Activated CD8-positive, alpha-beta T cell treated with anti-CD3 and anti-CD28 coated beads, Interleukin-2, amount 10 ng/mL, durations not matched to agents 7 days and 5 days (primary cell): ENCODE measurements at places on chromosomes 2 and 18. TPM values are rescaled to one million over a fixed set of nuclear protein-coding genes. Genes with fewer than 3 reads are reported as not detected.

DNA sequence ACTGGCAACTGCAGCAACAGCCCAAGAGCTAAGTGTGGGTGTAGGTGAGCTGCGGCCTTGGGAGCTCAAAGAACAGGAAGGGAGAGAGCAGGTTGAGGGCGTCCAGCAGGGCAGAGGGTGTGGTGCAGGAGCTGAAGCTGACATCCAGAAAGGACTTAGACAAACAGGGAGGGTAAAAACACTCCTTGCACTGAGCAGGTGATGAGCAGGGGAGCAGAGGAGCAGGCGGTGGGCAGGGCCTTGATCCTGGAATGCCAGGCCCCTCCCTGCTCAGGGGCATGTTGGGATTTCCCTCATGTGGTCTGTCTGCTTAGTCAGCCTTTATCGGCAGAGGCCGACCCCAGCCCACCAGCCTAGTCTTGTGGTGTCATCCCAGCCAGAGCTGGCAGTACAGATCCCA, 63.6 kb downstream of the VSNL1 start:
- H3K27ac ChIP-seq: no peak overlapping the region
- no peaks in the 10 kb centered on the region for H3K4me1 ChIP-seq
- DNase-seq: no peak
- H3K36me3 ChIP-seq: no peaks in the 10 kb centered on the region
- no peaks in the 10 kb centered on the region for H3K27me3 ChIP-seq

DNA sequence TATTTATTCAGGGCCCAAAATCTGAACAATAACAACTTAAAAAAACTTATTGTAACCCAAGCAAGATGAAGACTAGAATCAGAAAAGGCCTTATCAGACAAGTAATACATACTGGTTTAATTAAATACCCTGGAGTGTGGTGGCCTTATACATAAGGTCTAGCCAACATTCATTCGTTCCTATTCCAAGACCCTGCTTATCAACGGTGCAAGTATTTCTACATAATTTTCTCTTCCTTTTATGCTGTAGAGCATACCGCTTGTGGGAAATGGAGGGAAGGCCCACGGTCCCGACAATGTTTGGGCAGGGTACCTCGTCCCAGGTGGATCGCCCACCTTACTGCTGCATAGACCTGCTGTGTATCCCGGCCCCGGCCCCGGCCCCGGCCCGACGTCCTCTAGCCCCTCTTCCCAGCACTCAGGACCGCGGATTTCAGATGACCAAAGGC, 708 bp downstream of the ZNF24 start:
- DNase-seq: no peak
- H3K36me3 ChIP-seq: peaks cover 38% of the 10 kb centered on the region
- peak overlapping the region; percentile 85 for H3K4me3 ChIP-seq
- H3K27me3 ChIP-seq: no peaks in the 10 kb centered on the region

DNA sequence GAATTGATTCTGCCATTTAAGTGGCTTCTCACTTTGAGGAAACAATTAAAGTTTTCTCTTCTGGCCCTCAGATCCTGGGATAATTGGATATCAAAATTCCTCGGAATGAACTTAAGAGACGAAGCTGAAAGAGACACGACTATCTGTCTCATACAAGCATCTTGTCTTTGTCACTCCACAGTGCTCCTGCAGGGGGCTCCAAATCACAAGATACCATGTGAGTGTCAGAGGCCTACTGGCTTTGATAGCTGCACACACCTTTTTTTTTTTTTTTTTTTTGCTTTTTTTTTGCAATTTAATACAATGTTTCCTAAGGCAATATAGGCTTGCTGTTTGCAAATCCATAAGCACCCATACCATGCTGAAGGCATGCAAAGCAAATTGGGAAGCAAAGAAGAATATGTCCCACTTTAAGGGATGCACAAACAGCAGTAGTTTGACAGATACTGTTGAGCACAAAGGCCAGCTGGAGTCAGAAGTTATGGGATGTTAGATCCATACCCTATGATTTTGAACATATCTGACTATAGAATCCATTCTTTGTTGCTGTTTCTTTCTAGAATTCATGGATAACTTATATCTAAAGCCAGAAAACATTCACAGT, 109.0 kb upstream of the CBLN2 start:
- H3K36me3 ChIP-seq: no peaks in the 10 kb centered on the region
- H3K27ac ChIP-seq: no peak overlapping the region
- peak; percentile 47 for DNase-seq
- H3K27me3 ChIP-seq: no peaks in the 10 kb centered on the region
- H3K4me1 ChIP-seq: no peaks in the 10 kb centered on the region
- H3K4me3 ChIP-seq: no peak overlapping the region

DNA sequence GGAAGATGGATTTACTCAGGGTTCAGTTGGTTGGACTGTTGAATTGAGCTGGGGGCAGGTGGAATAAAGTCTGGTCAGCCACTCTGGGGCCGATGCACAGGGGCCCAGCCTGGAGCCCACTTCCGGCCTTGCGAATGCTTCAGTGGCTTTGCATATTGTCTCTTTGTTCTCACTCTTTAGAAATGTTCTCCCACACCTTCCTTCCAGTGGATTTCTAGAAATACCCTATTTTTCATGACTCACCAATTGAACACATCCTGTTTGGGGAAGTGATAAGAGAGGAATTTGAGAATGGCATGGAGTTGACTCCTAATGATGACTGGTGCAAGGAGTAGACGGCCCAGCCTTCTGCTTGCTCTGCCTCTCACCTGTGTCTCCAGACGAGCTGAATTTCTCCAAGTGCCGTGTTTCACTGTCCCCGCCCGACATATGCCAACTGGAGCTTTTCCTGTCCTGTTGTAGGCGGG, 28.1 kb downstream of the ASAP2 start:
- no peak for DNase-seq
- no peak overlapping the region for H3K4me3 ChIP-seq
- peaks cover 18% of the 10 kb centered on the region for H3K27me3 ChIP-seq
- no peaks in the 10 kb centered on the region for H3K36me3 ChIP-seq

- H3K27me3 ChIP-seq: peaks cover 2% of the 10 kb centered on the region
- H3K4me3 ChIP-seq: no peak overlapping the region
- no peaks in the 10 kb centered on the region for H3K4me1 ChIP-seq
- no peaks in the 10 kb centered on the region for H3K36me3 ChIP-seq
These were observed 260.9 kb upstream of the ATP5MC3 start for GRCh38 chr2:175442441-175442840.

GRCh38 chr18:36733150-36733549, 95.7 kb downstream of the TPGS2 start:
- DNase-seq: no peak
- peaks cover 3% of the 10 kb centered on the region for H3K27me3 ChIP-seq
- no peaks in the 10 kb centered on the region for H3K36me3 ChIP-seq
- no peak overlapping the region for H3K4me3 ChIP-seq
- no peak overlapping the region for H3K27ac ChIP-seq

DNA sequence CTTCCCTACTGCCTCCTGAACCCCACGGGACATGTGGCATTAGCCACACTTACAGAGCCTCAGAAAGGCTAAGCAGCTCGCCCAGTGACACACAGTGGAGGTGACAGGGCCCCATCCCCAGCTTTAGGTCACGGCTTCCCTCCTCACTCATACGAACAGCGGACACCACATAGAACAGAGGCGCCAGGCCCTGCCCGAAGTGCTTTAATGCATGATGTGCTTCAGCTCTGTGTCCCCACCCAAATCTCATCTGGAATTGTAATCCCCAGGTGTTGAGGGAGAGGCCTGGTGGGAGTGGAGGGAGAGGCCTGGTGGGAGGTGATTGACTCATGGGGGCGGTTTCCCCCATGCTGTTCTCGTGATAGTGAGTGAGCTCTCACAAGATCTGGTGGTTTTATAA, 135.3 kb downstream of the PTGR3 start:
- H3K27ac ChIP-seq: no peak overlapping the region
- no peak overlapping the region for H3K4me3 ChIP-seq
- peaks cover 11% of the 10 kb centered on the region for H3K36me3 ChIP-seq
- H3K4me1 ChIP-seq: peaks cover 25% of the 10 kb centered on the region
- DNase-seq: no peak

The ARHGEF4 gene
- 3.3 TPM for total RNA-seq

The PXDN gene
- 0.92 TPM for total RNA-seq

The PPP4R1 gene
- 42.9 TPM for total RNA-seq

The RABL2A gene
- total RNA-seq: 12.5 TPM

The SESTD1 gene
- 15.4 TPM for total RNA-seq
